ENCODE measurements at places on chromosomes 11 and 22. TPM values are rescaled to one million over a fixed set of nuclear protein-coding genes. Genes with fewer than 3 reads are reported as not detected.

DNA sequence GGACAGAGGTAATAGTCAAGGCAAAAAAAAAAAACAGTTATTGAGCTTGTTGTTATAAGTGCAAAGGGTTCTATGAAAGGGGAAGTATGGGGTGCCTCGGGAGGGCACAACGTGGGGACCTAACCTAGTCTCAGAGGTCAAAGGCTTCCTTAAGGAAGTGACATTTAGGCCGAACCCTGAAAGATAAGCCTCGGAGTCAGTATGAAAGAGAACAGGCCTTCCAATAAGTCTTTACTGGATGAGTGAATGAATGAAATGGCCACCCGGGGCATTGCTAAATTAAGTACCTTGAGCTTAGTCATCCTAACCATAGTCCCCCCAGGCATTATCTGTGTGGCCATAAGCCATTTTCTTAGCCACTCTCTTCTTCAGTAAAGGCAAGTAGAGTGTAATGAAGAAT, 19.7 kb downstream of the FLI1 start:
- H3K4me1 ChIP-seq = peaks cover 93% of the 10 kb centered on the region
- no peak overlapping the region for H3K4me3 ChIP-seq
- H3K36me3 ChIP-seq = peaks cover 73% of the 10 kb centered on the region
- no peaks in the 10 kb centered on the region for H3K27me3 ChIP-seq

The TUG1 gene
- 84.8 TPM for total RNA-seq

DNA sequence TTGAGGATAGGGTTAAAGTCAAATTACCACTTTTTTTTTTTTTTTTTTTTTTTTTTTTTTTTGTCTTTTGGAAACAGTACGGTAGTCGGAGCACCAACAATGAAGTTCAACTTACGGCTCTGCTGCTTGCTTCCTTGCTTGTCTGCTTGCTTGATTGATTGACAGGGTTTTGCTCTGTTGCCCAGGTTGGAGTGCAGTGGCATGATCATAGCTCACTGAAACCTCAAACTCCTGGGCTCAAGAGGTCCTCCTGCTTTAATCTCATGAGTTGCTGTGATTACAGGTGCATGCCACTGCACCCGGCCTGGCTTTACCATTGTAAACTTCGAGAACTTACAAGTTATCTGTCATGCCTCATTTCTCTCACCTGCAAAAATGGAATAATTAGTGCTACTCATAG, 5.8 kb downstream of the SGSM3 start:
- no peaks in the 10 kb centered on the region for H3K27me3 ChIP-seq
- peaks cover 26% of the 10 kb centered on the region for H3K36me3 ChIP-seq
- H3K4me1 ChIP-seq = peaks cover 24% of the 10 kb centered on the region
- no peak overlapping the region for H3K27ac ChIP-seq

The TEX12 gene
- 0.35 TPM for total RNA-seq

The ART1 gene
- not detected for total RNA-seq

The MICAL3 gene
- total RNA-seq = 21.4 TPM

The KDM4E gene
- not detected for total RNA-seq

The POU2AF3 gene
- not detected for total RNA-seq

DNA sequence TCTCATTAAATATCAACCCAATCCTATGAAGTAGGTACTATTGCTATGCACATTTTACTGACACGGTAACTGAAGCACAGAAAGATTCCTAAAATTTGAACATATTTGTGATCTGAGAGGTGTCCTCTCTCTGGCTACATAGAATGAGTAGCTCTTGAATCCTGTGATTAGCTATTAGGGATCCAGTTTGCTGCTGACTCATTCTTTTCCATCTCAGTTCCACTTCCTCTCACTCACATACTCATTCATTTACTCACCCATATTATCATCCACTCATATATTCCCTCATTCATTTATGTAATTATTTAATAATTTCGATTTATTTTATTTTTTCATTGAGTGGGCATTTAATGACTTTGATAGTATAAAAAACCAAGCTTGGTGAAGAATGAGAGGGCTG, 42.7 kb downstream of the OR5B17 start:
- no peak for DNase-seq
- H3K27me3 ChIP-seq = no peaks in the 10 kb centered on the region
- no peak overlapping the region for H3K27ac ChIP-seq
- H3K4me1 ChIP-seq = no peaks in the 10 kb centered on the region

DNA sequence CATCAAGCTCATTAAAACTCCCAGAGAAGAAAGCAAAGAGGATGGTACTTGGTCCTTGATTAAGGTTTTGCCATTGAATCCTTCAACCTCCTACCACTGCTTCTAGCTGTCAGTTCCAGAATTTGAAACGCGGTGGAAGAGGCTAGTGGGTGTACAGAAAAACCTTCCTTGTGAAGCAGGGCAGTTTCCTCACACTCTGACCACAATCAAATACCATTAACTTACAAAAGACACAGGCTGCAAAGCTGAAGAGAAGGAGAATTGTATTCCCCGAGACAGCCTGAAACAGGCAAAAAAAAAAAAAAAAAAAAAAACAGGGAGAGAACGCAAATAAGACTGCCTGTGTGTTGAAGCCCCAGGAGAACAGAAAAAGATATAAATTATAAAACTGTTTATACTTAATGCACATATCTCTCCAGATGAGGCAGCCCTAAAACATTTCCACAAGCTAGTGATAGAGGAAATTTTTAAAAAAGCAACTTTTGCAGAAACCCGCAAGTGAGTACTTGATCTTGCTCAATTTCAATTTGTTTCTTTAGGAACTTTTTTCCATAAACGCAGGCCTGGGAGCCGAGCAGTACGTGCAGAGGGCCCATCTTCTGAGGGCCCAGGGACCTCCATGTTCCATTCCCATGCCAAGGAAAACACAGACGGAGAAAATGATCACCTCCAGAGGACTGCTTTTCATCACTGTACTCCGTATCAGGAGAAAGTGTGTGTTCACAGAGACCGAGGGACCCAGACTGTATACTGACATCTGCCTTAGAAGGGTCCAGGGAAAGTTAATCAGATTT, 218.7 kb upstream of the BLID start:
- DNase-seq = no peak
- H3K36me3 ChIP-seq = no peaks in the 10 kb centered on the region
- no peak overlapping the region for H3K4me3 ChIP-seq
- no peaks in the 10 kb centered on the region for H3K27me3 ChIP-seq

- H3K36me3 ChIP-seq = no peaks in the 10 kb centered on the region
- no peak overlapping the region for H3K4me3 ChIP-seq
- H3K27me3 ChIP-seq = no peaks in the 10 kb centered on the region
- no peaks in the 10 kb centered on the region for H3K4me1 ChIP-seq
- DNase-seq = no peak
Measured at GRCh38 chr11:103222806-103223205, 113.6 kb downstream of the DYNC2H1 start.

DNA sequence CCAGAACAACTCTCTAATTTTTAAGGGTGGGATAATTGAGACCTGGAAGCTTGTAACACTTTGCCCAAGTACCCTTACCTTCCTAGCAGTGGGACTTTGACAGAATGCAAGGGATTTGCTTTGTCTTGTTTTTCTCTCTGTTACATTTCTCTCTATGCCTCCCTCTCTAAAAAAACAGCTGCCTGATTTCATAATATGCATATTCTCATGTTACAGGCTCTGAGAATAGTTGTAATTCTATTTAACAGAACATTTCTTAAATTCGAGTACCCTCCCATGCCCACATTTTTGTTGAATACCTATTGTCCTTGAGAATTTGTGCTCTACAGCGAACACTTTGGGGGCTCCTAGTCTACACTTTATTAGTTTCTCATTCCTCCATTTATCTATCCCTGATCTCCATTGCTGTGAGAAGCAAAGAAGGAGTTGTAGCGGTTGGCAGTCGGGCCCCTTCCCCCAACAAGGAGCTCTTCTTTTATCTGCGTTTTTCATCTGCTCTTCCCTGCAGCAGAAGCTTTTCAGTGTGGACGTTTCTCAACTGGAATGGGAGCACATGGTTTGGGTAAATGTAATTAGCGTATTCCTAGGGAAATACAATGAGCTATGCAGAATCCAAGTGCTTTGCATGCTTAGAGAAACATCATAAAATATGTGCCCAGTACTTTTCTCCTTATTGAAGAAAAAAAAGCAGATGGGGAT, 117.7 kb upstream of the CCDC90B start:
- H3K36me3 ChIP-seq = no peaks in the 10 kb centered on the region
- no peak overlapping the region for H3K4me3 ChIP-seq
- H3K27ac ChIP-seq = peak overlapping the region; percentile 33
- DNase-seq = no peak
- no peaks in the 10 kb centered on the region for H3K4me1 ChIP-seq
- no peaks in the 10 kb centered on the region for H3K27me3 ChIP-seq

DNA sequence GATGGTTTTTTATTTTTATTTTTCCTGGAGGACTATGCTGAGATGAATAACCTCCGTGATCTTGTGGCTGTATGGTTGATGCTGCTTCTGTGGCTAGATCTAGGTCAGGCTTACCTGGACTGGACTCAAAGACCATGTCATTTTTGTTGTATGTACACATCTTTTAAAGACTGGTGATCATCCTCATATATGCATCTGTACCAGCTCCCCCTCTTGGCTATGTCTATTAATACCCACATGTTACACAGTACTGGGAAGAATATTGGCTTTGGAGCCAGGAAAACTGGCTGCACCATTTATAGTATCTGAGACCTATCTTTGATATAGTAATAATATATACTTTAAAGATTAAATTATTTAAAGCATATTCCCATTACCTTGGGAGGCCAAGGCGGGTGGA, 18.4 kb upstream of the PITPNB start:
- no peak for DNase-seq
- peaks cover 4% of the 10 kb centered on the region for H3K36me3 ChIP-seq
- H3K4me1 ChIP-seq = no peaks in the 10 kb centered on the region

- peaks cover 9% of the 10 kb centered on the region for H3K4me1 ChIP-seq
- no peak overlapping the region for H3K27ac ChIP-seq
- H3K4me3 ChIP-seq = no peak overlapping the region
- H3K36me3 ChIP-seq = no peaks in the 10 kb centered on the region
Measured at GRCh38 chr11:35826006-35826405, 117.9 kb upstream of the LDLRAD3 start.

DNA sequence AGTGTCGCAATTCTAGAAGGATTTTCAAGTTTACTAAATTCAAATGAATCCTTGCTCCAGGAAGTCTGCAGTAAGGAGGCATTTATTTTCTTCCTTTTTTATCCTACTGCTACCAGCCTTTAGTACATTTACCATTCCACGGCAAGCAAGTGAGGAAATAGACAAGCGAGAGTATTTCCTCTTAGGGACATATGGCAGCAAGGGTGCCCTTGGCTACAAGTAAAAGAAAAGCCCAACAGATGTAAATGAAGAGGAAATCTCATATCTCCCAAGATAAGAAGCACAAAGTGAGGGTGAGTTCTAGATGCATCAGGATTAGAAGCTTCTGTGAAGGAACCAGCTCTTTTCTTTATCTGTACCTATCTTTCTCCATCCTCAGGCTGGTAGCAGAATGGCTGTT, 37.8 kb upstream of the FZD4 start:
- peaks cover 12% of the 10 kb centered on the region for H3K27me3 ChIP-seq
- no peak for DNase-seq
- no peak overlapping the region for H3K4me3 ChIP-seq
- H3K27ac ChIP-seq = no peak overlapping the region

The ST14 gene
- not detected for total RNA-seq

DNA sequence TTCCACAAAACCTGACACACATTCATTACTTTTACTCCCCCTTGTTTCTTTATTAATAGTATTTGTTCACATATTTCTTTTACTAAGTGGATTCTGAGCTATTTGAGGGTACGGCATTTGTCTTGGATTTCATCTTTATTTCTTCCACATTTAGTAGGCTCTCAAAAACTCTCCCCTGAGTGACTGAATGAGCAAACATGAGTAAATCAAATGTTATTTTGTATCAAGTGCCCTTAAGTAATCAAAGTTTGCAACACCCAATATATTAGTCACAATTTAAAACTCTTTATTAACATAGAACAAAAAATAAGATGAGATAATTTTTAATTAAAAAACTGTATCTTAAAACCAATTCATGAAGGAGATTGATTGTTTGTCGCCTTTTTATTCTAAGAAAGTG, 1101.9 kb upstream of the TENM4 start:
- no peaks in the 10 kb centered on the region for H3K36me3 ChIP-seq
- no peaks in the 10 kb centered on the region for H3K27me3 ChIP-seq
- H3K4me3 ChIP-seq = no peak overlapping the region
- no peaks in the 10 kb centered on the region for H3K4me1 ChIP-seq
- no peak for DNase-seq
- H3K27ac ChIP-seq = no peak overlapping the region

DNA sequence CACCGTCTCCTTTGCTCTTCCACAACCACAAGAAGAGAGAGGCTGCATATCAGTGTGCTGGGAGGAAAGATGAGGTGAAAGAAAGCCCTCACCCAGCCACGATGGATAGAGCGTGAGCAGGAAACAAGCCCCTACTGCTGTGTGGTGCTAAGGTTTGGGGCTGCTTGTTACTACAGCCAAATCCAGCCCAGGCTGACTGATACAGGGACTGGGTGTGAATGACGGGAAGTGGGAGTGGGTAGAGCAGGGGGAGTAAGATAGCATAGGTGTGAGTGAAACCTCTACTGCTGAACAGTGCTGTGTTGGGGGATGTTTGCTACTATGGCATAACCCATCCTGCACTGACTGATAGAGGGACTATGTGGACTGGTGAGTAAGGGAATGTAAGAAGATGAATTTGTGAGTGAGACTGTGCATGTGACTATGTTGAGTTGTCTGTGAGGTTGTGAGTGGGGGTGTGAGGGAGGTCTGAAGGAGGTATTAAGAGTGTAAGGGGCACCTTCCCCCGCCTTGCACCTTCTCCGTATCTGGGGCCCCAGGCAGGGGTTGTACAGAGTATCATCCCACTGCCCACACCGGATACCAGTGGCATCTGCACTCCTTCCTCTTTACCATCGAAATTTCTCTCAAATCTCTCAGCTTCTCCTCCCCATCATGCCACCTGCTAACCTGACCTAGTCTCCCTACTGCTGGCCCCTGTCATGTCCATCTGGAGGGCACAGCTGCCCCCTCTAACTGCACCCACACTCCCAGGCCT, 91.5 kb downstream of the MN1 start:
- H3K36me3 ChIP-seq = no peaks in the 10 kb centered on the region
- H3K4me1 ChIP-seq = peaks cover 2% of the 10 kb centered on the region
- H3K27ac ChIP-seq = no peak overlapping the region
- H3K4me3 ChIP-seq = no peak overlapping the region
- no peak for DNase-seq

DNA sequence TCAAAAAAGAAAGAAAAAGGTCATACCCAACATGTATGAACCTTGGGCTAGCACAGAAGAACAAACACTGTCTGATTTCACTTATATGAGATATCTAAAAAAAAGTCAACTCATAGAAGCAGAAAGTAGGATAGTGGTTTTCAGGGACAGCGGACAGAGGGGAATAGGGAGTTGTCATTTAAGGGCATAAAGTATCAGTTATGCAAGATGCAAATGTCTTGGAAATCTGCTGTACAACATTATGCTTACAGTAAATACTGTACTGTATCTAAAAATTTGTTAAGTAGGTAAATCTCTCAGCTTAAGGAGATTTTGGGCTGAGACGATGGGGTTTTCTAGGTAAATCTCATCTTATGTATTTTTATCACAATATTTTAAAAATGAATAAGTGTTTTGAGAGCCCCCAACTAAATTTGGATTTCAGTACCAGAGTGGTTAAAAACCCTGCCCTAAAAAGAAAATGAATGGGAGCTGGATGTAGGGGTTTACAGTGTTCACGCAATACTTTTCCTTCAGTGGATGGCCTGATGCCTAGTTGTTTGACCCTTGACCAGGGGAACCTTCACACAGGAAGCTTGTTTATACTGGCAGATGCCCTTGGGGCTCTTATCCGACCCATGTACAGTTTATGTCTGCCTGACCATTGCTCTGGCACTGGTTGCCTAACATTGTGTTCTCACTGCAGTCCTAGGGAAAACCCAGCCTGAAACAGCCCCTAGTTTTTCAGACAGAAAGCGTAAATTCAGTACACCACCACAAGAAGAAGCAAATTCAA, 34.8 kb downstream of the SLC22A9 start:
- H3K27me3 ChIP-seq = peaks cover 30% of the 10 kb centered on the region
- no peak overlapping the region for H3K27ac ChIP-seq
- no peaks in the 10 kb centered on the region for H3K4me1 ChIP-seq
- DNase-seq = no peak
